ENCODE measurements at places on chromosomes 13 and 19.

DNA sequence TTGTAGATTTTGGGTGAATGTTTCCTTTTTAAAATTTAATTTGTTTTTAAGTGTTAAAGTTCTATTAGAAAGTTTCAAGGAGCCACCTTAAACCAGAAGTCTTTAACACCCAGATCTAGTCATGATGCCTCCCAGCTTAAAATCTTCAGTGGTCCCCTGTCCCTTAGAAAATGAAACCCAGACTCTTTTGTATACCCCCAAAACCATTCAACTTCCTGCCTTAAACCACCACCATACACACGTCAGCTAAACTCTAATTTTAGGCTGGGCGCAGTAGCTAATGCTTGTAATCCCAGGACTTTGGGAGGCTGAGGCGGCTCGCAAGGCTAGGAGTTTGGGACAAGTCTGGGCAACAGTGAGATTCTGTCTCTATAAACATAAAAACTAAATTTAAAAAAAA is 37.9 kb downstream of the N4BP2L1 start:
- no peak for DNase-seq

DNA sequence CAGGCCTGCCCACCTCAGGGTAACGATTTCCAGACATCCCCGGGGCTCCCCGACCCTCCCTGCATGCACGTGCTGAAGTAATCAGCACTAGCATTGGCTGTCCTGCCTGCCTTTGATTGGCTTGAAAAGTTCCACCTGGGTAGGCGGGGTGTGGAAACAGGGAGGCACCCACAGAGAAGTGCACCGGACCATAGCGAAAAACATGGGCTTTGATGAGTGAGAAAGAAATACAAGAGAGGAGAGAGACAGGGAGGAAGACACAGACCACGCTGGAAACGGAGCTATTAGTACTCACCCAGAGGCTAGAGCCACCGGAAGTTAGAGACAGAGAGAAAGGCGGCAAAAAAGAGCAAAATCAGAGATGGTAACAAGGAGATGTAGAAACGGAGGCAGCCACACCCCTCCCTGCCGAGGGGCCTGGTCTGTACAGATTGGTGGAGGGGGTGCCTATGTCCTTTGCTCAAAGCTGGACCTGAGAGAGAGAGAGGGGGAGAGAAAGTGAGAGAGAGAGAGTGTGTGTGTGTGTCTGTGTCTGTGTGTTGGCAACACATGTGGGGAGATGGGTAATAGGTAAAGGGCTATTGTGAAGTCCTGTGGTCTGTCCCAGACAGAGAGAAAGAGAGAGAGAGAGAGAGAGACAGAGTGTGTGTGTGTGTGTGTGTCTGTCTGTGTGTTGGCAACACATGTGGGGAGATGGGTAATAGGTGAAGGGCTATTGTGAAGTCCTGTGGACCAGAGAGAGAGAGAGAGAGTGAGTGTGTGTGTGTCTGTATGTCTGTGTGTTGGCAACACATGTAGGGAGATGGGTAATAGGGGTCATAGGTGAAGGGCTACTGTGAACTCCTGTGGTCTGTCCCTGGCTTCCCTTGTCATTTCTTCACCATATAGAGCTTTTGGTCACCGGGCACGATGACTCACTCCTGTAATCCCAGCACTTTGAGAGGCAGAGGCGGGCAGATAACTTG is 2.9 kb downstream of the CGB3 start:
- no peak for DNase-seq

- DNase-seq = no peak
Measured at GRCh38 chr19:33871605-33872004, 74.9 kb downstream of the KCTD15 start.

- DNase-seq = peak; percentile 86
Measured at GRCh38 chr13:110108348-110109139, 198.4 kb downstream of the COL4A1 start.

DNA sequence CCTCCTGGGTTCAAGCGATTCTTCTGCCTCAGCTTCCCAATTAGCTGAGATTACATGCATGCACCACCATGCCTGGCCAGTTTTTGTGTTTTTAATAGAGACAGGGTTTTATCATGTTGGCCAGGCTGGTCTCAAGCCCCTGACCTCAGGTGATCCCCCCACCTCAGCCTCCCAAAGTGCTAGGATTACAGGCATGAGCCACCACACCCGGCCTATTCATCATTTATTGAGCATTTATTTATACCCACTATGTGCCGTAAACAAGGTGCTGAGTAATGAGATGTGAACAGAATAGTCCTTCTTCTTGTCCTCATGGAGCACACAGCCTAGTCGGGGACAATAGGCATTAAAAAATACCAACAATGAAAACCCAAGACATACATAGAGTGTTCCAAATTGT is 25.6 kb downstream of the ACTN4 start:
- no peak for DNase-seq

GRCh38 chr13:51996641-51997040 is 14.6 kb downstream of the ATP7B start:
- no peak for DNase-seq

GRCh38 chr13:97030705-97031452 is 36.6 kb upstream of the OXGR1 start:
- no peak for DNase-seq

Data from right atrium auricular region (tissue), 2 donors.